ENCODE measurements at places on chromosomes 5 and 9.

GRCh38 chr9:122076117-122076516, 17.0 kb downstream of the TTLL11 start:
- DNase-seq, result no peak

- no peak for DNase-seq
Measured at GRCh38 chr5:78905084-78905938, 79.8 kb downstream of the ARSB start.

DNA sequence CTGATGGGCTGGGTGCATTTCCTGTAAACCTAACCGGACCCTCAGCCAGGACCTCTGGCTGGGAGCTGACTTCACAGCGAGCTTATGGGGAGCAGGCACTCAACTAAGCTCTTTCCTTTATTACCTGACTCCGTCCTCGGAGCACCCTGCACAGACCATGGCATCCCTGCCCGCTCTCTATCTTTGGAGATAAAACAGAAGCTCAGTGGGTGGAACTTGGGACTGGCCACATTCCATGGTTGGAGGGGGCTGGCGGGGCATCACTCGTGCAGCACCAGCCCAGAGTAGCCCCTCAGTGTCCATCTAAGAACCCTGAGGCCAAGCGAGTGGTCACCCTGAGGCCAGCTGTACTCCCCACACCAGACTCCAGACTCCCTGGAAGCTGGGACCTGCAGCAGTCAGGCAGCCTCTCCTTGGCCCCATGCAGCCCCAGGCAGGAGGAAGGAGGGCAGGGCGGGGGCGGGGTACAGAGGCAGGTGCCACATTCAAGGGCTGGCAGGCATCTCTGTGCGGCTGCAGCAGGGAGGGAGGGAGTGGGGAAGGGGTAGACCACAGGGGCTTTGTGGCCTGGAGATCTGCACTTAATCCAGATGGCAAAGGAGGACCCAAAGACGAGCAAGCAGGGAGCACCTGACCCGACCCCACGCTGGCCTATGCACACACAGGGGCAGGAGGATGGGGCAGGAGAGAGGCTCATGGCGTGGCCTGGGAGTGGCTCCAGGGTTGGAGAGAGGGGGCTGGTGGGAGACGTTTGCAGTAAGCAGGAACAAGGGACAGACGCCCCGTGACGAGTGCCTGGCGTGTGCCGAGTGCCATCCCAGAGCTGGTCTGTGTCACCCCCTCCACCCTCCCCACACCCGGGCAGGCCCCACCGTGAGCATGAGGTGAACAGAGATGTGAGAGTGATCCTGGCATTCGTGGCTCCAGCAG, 26.1 kb downstream of the GLT6D1 start:
- no peak for DNase-seq

- DNase-seq, result no peak
Measured at GRCh38 chr9:73981405-73981804, 515.7 kb upstream of the RORB start.

DNA sequence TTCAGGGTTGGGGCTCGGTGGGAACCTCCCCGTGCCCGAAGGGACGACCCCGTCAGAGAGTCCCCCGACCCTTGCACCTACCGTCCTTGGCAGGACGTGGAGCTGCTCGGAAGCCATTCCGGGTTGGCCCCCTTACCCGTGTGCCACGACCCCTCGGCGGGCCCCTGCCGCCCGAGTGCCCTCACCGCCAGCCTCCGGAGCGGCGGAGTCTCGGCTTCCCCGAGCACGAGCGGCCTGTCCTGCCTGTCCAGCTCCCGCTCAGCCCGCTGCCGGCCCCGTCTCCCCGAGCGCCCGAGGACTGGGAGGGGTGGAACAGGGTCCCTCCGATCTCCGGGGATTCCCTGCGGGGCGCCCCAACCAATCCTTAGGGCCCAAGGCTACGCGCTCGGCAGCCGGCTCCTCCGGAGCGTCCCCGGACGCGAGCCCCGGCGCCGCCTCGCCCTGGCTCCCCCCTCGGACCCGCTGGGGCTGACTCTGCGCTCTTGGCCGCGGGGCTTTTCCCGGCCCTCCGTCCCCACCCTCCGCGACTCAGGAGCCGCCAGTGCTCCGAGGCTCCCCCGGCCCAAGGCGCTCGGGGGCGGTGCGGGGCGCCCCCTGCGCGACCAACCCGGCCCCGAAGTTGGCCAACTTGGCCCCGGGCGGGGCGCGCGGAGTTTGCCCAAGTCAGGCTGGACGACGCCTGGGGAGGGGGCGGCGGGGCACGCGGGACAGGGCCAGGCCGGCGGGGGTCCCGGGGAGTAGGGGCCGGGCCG, 654 bp downstream of the ADAMTS2 start:
- DNase-seq, result no peak

DNA sequence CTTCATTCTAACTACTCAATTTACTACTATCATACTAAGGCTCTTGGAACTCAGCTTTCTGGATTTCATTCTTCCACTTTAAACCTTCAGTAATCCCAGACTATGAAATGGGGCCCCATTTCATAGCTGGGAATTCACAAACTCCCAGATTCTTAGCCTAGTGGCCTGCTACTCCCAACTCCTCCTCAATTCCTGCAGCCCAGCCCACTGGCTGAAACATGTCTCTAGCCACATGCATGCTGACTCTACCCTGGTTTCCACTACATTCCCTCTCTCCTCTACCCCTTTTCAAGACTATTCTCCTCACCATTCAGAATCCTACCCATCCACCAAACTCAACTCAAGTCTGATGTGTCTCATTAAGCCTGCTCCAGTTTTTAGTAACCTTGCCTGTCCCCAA, 370.6 kb downstream of the BNC2 start:
- DNase-seq, result no peak

DNA sequence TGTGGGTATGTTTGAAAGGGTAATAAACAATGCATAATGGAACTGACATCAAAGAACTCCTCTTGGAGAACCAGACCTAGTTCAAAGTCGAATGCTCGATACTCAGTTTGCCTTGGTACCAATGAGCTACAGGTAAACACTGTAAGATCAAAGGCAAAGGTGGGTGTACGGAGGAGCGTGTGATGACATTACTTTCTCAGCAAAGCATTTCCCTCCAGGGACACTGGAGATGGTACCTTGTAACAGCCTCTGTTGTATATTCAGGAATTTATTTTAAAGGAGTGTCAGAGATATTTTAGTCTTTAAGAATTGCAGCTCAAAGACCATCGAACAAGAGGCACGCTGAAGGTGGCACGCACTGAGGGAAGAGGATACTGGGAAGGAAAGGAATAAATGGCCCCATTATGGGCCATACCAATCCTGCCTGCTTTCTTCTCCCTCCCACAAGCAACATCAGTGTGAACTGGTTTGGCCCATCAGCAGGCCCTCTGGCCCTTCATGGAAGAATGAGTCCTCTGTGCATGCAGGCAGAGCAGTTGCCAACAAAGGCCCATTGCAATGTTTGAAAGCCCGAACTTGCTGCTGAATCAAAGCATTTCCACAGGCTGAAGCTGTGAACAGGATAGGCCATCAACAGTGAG, 410.2 kb downstream of the ACTL7B start:
- DNase-seq, result peak; percentile 51

- no peak for DNase-seq
Measured at GRCh38 chr5:132500244-132500930, 9.8 kb upstream of the IRF1 start.

DNA sequence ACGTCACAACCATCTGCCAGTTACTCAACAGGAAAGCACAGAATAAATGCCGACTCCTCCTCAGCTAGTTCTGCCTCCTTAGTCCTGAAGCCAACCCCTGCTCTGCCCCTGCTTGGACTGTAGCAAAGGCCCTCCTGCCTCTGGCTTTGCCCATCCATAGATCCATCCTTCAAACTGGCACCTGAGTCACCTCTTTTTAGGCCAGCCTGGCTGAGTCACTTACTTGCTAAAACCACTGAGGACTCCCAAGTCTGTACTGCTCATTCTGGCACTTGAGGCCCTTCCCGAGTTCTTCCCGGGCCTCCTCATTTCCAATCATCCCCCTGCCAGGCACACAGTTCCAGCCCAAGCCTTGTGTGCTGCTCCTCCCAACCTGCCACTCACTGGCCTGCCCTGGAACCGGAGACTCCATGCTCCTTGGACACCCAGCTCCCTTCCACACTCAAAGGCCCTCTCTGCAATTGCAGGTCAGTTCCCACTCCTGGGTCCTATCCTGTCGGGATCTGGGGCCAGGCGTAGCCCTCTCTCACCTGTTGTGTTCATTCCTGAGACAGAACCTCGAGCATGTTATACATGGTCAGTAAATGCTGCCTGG, 220.1 kb downstream of the DAB2IP start:
- no peak for DNase-seq

GRCh38 chr5:178784391-178784790, 53.9 kb upstream of the ZNF354A start:
- no peak for DNase-seq

DNA sequence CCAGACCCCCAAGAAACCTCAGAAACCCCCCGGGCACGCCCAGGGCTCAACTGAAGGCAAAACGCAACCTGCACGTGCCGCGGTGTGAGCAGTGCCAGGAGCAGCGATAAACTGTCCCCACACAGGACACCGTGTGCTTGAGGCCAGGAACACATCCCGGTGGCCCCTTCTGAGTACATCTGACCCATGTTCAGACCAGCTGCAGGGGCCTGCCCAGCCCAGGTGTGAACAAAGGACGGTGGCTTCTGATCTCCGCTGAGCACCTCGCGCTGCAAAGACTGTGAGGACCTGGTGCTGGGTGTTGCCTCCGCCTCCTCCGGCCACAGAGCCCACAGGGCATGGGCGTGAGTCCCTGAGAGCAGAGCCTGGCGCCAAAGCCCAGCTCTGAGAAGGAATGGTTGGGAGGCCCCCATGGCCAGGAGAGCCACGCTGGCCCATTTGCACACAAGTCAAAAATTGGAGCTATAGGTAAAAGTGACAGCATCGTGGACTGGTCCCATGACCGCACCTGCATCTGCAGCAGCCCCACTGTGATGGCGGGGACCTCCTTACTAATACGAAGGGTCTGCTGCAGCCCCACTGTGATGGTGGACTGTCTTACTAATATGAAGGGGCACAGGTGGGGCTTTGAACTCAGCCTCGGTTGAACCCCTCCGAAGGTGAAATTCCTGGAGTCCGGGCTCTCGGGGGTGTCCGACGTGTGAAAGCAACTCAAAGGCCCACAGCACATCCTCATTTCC, 31.5 kb downstream of the NDUFS6 start:
- DNase-seq, result no peak

- DNase-seq, result no peak
Measured at GRCh38 chr9:117180896-117181445, 233.9 kb downstream of the ASTN2 start.

GRCh38 chr9:112844771-112845542, 45.7 kb downstream of the SLC46A2 start:
- DNase-seq, result peak; percentile 35

GRCh38 chr9:126217797-126218196, 108.8 kb upstream of the MVB12B start:
- no peak for DNase-seq

DNA sequence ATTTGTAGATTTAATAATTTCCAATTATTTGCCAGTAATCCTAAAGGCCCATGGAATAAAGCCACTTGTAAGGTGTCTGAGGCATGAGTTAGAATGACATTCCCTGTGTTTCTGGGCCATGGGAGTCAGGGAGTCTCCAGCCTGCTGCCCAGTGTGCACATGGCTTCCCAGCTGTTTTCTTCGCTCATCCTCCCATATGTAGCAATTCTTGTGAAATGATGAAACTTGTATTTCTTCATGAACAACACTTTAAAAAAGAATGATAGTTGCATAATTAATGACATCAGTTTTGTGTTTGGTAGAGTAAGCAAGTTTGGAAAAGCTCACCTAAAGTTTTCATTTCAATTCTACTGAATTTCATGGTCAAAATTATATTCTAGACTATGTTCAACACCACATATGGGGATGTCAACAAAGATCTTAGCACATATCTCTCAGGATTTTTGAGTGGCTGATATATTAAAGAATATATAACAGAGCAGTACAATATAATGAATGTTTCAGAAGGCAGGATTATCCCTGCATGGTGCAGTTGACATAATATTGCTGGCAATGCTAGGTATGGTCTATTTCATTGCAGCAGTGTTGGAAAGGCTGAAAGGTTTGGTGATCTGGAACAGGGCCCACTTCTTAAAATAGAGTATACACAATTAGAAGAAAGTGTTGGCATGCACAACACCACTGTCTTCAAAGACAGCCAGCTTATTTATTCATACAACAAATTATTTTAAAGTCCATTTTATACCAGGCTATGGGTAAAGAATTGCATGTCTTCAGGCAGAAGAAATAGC, 44.7 kb downstream of the GRIN3A start:
- no peak for DNase-seq

GRCh38 chr9:79592726-79593493, 21.1 kb downstream of the TLE4 start:
- DNase-seq, result no peak

GRCh38 chr9:72814083-72814597, 138.7 kb downstream of the ALDH1A1 start:
- DNase-seq, result no peak

DNA sequence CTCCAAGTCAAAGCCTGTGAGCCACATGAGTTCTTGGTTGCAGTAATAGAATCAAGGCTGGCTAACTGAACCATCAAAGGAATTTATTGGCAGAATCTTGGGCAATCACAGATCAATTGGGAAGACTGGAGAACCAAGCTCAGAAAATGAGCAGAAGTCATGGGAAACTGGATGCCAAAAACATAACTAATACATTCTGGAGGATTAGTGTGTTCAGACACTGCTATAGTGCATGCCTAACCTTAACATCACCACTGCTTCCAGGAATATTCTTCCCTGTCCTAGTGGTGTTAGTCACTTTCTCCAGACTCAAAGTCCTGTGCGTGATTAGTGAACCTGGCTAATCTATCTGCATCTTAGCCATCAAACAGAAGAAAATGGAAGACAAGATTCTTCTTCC, 843.7 kb downstream of the EFNA5 start:
- DNase-seq, result no peak

DNA sequence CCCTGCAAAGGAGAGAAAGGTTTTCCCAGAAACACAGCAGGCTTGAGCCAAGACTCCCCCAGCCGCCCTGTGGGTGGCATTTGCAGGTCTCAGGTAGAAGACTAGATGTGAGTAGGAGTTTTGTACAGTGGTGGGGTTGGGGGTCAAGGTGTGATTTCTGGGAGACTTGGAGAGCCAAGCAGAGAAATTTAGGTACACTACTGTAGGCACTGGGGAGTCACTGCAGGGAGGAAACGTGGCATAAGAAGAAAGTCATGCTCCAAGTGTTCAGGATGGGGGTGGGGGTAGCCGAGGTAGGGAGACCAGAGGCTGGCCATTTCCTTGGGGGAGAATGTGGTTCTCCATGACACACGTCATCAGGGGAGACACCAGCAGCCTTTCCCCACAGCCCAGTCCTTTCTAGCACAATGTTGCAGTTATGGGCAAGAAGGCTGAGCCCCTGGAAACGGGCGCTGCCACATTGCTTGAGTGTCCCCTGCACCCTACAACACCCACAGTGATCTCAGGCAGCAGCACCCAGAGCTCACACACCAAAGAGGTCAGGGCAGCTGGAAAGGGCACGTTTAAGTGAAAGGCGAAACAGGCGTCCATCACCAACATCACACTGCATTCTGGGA, 210.5 kb downstream of the FSTL4 start:
- no peak for DNase-seq

DNA sequence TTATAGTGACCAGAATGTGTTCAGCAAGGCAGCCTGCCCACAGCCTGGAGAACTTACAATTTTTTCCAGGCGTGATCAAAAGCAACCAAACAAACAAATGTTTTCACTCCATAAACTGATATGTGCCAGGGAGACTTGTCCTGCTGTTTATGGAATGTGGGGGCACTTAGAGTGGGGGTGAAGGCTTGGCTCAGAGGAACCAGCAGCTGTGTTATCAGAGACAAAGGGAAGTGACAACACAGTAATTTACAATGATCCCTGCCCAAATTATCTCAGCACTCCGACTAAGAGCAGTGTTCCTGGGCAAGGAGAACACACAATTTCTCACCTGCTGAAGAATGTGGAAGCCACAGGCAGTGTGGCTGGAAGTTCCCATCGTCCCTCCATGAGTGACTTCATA, 429.1 kb upstream of the IRX4 start:
- no peak for DNase-seq
